ENCODE measurements at places on chromosomes 2 and 18.

GRCh38 chr18:13300029-13300428, 81.5 kb downstream of the LDLRAD4 start:
- no peak for DNase-seq

- DNase-seq: no peak
Observed at GRCh38 chr18:62948788-62949187, 233.4 kb downstream of the PHLPP1 start.

- DNase-seq: no peak
Observed at GRCh38 chr2:230921806-230922595, 3.0 kb downstream of the GPR55 start.

- no peak for DNase-seq
Observed at GRCh38 chr2:26164231-26164630, 8.7 kb upstream of the GAREM2 start.

DNA sequence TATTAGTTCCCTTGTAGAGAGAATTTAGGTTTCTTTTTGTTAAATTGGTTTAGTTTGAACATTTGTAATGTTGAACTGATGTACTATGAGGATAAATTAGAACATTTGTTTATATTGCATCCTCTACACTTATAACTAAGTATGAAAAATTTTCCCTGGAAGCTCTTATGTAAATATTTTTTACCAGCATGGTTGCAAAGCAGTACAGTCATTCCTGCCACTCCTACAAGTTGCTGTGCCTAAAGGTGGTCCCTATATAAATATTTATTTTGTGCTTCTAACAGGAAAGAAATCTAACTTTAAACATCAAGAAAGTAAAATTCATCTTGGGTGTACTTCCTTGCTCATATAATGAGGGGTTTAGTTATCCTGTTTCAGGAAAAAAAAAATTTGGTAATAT, 14.2 kb downstream of the TWSG1 start:
- no peak for DNase-seq

DNA sequence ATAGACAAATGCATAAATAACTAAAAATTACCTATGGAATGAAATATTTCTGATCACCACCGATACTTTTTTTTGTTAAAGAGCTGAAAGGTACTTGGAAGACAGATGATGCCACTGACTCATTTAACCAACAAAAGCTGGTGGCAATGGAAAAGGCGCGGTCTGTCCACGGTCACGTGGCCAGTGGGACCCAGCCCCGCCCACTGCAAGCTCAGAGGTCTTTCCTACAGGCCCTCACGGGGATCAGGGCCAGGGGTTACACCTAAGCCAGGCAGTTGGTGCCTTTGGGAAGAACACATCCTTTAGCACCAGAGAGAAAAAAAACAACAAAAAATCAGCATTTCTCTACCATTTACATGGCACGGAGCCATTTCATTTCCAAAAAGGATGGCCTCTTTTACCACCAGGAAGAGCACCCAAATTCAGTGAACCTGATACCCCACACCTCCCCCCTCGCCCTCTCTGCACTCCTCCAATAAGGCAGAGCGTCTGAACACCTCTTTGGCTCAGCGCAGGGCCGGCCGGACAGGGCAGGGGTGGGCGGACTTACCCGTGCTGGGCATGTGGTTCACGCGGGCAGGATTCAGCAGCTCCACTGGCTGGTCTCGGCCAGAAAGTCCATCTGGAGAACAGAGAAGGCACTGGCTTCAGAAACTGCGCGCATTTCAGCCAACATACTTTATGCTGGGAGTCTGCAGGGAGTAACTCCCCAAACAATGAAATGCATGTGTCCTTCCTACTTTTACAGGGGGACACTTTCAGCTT, 164.6 kb downstream of the HDAC4 start:
- no peak for DNase-seq

DNA sequence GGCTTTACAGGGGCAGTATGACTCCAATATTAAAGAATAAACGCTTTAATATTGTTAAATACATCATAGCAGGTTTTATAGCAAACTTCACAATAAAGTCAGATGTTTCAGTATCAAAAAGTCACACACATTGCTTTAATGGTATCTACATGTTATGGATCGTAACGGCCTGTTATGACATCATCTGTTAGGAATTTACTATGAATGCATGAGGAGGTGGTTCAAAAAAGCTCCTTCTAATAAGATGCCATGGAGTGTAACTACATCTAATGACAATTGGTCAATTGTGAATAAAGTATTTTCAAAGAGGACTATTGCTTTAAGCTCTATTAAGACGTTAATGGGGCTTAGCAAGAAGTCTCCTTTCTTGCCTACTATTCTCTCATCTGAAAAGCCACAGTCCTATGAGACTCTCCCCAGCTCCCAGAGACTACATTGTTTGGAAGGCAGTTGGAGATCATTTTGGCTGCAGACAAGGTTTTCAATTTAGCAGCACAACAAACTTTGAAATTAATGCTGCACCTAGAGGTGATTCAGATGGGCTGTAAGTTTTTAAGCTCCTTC, 300.7 kb upstream of the MEIS1 start:
- no peak for DNase-seq

DNA sequence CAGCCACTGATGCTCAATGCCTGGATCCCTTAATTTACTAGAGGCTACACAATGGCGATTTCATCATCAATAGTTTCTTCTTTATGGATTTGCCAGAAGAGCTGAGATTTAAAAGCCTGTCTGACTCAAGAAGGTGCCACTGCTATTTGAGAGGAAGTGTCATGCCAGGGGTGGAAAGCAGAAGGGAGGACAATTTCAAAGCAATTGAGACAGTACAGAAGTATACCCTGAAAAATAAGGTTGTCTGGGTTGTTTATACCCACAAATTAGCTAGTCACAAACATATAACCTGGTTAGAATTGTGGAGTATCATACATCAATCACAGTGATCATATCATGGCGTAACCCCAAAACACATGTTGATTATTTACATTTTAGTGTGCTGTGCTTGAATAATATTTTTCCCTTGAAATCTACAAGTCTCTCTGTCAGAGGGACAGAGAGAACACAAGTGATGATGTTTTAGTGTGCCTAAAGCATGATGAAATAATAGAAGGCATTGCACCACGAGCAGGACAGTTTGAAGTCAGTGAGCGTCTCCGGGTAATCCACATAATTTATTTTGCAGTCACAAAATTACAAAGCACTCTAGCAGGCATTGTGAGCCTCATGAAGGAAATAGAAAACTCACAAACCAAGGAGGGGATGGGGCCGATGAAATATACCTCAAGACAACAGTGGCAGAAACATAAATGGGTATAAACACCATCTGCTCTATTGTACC, 312.2 kb upstream of the SPRED2 start:
- no peak for DNase-seq

- no peak for DNase-seq
Observed at GRCh38 chr18:58388736-58389135, 240.2 kb downstream of the ALPK2 start.

DNA sequence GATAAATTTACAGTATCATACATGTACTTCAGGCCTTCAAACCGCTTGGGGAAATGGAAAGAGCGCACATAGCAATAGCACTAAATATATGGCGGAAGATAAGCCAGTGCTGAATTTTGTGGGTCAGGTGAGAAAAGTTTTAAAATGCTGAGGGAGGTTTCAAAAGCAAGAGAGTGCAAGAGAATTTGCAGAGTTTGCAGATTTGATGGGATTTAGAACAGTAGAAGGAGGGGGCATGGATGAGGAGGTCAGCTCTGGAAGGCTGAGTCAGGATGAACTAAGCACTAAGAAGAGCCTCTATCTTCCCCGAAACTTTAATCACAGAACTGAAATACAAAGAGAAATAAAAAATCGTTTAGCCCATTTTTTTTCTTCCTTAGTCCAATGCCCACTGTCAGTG, 145.9 kb downstream of the DLGAP1 start:
- no peak for DNase-seq
